ENCODE measurements at places on chromosomes 7 and 10.

DNA sequence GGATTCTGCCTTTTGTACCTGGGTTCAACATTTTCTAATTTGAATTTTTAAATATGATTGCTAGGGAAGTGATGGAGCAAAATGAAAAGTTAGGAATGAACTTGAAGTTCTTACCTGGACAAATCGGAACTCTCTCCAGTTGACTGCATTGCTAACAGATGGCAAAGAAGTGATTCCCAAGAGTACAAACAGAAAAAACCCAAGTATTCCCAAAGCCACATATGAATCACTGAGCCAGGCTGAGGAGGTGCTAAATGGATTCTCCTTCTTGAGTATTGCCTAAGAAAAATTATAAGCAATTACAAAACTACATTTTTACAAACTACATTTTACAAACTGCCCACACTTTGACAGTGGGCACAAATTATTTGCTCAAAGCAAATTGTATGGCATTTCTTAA lies 25.9 kb downstream of the STEAP4 start:
- no peak for DNase-seq

GRCh38 chr7:36336390-36336789 lies 53.3 kb upstream of the ANLN start:
- DNase-seq: no peak

DNA sequence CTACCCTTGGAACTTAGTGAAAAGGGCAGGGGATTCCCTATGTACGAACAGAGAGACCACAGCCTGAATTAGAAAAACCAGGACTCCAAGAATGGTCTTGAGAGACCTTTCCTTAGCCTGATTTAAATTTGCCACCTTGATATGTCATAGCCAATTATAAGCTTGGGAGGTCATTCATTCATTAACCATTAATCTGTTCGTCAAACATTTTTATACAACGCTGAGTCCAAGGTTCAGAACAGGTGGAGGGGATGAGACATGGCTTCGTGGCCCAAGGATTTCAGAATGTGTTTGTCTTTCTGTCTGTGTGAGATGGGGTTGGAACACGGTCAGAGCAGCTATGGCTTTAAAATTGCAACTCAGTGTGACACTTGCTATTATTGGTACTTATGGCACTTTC lies 158.0 kb downstream of the PAXIP1 start:
- DNase-seq: no peak

DNA sequence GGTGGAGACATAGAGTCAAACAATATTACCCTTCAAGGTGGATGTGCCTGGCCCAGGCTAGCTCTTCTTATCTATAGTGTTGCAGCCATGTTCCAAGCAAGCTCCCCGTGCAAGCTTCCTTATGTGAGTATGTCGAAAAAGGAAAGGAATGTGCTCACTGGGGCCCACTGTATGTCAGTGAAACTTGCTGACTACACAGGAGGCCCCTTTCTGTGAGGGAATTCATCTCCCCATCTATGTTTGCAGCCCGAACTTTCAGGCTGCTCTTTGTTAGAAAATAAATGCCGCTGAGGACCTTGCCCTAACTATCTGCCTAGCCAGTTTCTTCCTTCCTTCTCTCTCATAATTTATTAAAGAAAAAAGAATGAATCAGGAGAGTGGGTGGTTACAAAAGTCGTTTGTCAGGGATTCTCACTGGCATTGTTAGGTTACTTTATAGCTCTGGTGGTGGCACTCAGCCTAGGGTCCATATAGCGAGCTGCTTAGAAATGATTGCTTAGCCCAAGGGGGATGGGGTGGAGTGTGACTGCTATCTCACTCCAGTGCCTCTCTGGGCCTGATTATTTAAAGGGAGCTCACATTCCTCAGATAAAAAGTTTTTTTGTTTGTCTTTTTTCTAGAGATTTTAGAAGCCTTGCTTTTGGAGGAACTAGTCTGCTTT lies 302.1 kb downstream of the ABCA13 start:
- DNase-seq: no peak

DNA sequence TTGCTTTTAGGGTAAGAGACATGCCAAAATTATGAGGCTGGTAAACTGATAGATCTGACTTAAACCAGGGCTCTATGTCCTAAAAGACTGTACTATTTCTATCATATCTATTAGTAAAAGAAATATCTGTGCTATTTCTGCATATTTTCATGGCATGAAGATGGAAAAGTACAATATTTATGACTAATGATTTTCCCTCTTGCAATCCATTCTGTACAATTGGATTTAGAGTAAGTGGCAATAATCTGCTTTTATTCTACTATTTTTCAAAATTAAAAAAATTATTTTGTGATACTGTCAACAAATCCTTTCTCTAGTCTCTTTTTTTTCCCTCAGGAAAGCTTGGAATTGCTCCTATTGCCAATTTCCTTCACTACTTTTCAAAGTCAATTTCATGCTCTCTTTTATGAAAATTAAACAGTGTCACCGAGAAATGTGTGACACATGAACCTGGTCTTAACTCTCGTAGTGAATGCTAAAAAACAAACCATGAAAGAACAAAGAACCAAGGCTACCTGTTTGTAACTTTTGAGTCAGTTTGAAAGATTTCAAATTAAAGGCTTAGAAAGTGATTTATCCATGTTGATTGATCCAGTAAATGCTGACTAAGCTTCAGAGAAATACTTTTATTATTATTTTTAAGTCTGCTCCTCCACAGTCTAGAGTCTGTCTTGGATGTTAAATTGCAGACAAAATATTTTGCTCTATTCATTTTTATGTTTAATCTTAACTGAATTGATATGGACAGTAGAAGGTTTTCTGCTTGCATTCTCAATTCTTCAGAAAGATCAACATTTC lies 262.7 kb upstream of the CHRM2 start:
- no peak for DNase-seq

- no peak for DNase-seq
These were observed 793 bp downstream of the FOXL3 start for GRCh38 chr7:290554-291372.
